ENCODE measurements at places on chromosomes 7 and 10. TPM values are rescaled to one million over a fixed set of nuclear protein-coding genes. Genes with fewer than 3 reads are reported as not detected.

GRCh38 chr10:112287844-112288243 lies 4.6 kb downstream of the TECTB start:
- DNase-seq: no peak

TMEM213 gene
- total RNA-seq: not detected

DNA sequence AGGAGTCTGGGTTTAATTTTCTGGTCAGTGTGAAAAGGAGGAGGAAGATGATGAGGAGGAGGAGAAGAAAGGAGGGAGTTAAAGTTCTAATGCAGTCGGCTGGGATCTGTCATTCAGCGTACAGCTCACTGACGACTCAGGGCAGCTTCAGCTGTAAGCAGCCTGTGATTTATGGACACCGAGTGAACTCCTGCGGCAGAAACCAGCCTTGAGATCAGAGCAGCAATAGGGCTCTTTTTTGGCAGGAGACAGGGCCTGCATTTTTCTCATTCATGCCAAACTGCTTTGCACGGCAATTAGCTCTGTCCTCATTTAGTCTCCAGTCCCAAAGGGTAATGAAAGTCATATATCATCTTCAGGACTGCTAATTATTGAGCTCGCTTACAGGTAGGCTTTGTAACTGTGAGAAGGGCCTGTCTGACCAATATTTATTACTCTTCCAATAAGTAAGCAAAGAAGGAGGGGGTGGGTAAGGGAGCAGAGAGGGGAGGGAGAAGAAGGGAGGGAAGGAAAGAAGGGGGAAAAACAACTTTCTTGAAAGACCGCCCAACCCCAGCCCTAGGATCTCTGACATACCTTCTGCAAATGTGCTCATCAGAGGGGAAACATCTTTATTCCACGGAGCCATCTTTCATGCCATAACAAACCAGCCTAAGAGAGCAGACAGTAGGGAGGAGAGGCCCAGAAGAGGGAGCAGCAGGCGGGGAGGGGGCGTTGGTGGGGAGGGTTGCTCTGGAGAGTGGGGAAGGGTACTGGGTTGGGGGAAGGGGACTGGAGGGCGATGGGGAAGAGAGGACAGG lies 48.1 kb upstream of the COMTD1 start:
- DNase-seq: peak; percentile 3

GRCh38 chr7:134903073-134903790 lies 83.1 kb upstream of the AGBL3 start:
- no peak for DNase-seq

- no peak for DNase-seq
Measured at GRCh38 chr7:105256761-105257231, 131.9 kb downstream of the SRPK2 start.

- peak; percentile 70 for DNase-seq
Measured at GRCh38 chr7:76201732-76202665, at the start of gene SRRM3. Gene SRRM3 (plus strand): TSS chr7:76201896. CDS start chr7:76235067, 33,171 bp downstream.

DNA sequence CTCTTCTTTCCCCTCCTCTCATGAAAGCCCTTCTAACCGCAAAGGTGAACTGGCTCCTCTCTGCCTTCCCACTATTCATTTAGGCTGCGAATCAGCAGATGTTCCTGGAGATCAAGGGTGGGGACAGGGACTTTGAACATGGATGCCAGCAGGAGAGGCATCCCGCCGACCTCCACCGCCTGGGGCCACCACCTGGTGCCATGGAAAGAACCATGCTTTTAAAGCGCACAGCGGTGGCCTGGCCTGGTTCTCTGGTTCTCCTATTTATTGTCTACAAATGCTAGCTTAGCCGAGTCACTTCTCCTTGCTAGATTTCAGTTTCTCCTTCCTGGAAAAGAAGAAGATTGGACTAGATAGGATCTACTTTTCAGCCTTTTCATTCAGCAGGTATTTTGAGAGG lies 43.2 kb upstream of the KCNMA1 start:
- no peak for DNase-seq

DNA sequence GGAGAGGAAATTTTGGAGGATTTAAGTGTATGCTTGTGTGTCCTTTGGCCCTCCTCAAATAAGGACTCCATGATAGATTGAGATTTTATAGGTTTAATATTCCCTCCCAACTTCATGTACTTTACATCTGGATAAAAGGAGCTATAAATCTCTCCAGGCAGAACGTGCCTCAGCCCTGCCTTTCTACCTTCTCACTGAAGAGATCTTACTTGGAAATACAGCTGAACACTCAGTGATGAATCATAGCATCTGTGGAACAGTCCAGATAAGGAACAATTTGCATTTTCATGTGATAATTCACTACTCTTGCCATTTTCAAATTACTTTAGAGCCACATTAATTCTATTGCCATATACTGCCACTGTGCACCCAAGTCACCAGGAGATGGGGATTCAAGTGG lies 364.6 kb upstream of the PODXL start:
- DNase-seq: no peak

GRCh38 chr10:12999849-13000248 lies 1.7 kb downstream of the CCDC3 start:
- no peak for DNase-seq

TES gene
- 7.5 TPM for total RNA-seq

IDI2 gene
- total RNA-seq: not detected

DNA sequence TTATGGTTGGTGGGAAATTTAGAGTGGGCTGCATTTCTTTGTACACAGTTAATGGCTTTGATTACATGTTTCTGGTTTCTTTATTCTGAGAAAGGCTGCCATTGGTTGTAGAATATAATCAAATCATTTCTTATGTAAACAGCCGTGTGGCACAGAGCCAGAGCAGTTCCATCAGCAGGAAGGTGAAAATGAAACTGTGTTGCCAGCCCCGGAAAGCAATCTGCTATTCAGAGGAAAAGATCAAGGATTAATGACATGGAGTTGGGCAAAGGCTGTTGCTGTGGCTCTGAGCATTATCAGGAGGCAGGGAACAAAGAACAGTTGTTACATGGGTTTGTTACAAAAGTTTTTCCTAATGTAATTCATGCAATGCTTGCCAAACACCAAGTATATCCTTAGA lies 74.2 kb upstream of the ZNF716 start:
- peak; percentile 62 for DNase-seq

GRCh38 chr7:34081935-34082334 lies 176.6 kb downstream of the BMPER start:
- DNase-seq: no peak

GRCh38 chr7:37289781-37290180 lies 158.9 kb downstream of the ELMO1 start:
- DNase-seq: no peak

- DNase-seq: no peak
Measured at GRCh38 chr10:35570397-35570796, 34.7 kb upstream of the GJD4 start.

DNA sequence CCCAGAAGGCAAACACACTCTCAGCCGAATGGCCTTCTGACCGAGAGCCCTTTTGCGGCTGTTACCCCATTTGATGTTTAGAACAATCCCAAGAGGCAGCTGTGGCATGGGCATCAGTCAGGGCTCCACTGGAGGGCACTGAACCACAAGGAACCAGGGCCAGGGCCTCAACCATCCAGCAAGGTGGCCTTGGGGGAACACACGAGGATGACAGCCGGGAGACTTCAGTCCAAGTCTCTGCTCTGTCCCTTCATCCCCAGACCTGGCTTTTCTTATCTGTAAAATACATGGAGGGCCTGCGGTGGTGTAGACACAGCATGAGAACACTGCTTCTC lies 63.6 kb upstream of the INSIG1 start:
- DNase-seq: no peak

GRCh38 chr7:139061416-139061815 lies 25.6 kb upstream of the ZC3HAV1L start:
- DNase-seq: no peak

- DNase-seq: no peak
Measured at GRCh38 chr7:51577390-51577789, 260.8 kb upstream of the COBL start.

- DNase-seq: peak; percentile 60
Measured at GRCh38 chr7:94436018-94436604, 41.4 kb downstream of the COL1A2 start.

Measured in left lobe of liver (tissue), 2 donors.